ENCODE measurements at places on chromosomes 16 and 17.

DNA sequence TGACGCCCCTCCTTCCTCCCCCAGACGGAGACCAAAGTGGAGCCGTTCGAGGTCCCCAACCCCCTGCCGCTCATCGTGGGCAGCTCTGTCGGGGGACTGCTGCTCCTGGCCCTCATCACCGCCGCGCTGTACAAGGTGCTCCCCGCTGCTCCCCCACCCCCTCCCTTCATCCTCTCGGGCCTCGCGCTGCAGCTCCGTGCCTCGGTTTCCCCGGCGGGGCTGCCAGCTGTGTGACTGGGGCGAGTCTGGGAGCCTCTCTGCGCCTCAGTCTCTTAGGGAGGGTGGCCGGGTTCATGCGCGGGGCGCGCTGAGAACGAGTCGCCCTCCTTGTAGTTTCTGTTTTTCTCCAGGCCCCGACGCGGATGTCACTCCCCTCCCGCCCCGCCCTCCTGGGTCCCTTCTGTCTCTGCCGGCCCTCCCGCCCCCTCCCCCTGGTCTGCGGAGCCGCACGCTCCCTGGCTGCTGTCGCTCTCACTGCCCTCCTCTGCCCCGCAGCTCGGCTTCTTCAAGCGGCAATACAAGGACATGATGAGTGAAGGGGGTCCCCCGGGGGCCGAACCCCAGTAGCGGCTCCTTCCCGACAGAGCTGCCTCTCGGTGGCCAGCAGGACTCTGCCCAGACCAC lies 23.7 kb upstream of the ITGAX start:
- no peak overlapping the region for H3K27ac ChIP-seq
- peak overlapping the region; percentile 51 for H3K4me3 ChIP-seq
- DNase-seq: no peak
- H3K27me3 ChIP-seq: no peaks in the 10 kb centered on the region
- no peaks in the 10 kb centered on the region for H3K4me1 ChIP-seq

DNA sequence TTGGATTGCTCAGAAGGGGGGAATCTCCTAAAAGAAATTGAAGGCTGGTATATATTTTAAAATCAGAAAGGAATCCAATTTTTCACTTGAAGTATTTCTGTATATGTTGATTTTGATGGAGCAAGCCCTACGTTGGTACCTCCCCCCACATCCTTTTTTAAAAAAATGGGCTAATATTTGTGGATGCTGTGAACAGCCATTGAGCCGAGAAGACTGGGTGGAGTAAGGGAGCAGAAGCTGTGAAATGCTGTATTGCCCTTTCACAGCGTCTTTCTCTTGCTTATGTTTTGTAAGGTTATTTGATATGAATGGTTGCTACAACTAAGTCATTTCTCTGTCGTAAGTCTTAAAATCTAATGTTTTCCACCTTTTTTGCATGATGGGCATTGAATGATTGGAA lies 2.3 kb downstream of the PAFAH1B1 start:
- H3K4me3 ChIP-seq: peak overlapping the region; percentile 99
- no peaks in the 10 kb centered on the region for H3K36me3 ChIP-seq
- no peak for DNase-seq
- peaks cover 20% of the 10 kb centered on the region for H3K4me1 ChIP-seq
- H3K27me3 ChIP-seq: no peaks in the 10 kb centered on the region

DNA sequence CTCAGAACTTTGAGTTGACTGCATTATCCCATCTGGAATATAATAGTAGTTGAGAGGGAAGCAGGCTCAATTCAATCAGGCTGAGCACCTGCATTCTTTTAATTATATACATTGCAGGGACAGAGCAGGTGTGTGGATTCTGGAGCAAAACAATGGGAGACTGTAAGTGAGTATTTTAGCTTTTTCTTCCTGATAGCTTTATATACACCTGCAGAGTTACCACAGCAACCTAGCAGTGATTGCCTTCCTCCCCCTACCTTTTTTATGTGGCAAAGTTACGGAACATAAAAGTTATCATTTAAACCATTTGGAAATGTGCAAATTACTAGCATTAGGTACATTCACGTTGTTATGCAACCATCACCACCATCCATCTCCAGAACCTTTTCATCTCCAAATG lies 25.4 kb upstream of the RHOT1 start:
- no peak overlapping the region for H3K27ac ChIP-seq
- no peaks in the 10 kb centered on the region for H3K36me3 ChIP-seq
- H3K4me3 ChIP-seq: no peak overlapping the region
- H3K27me3 ChIP-seq: no peaks in the 10 kb centered on the region
- H3K4me1 ChIP-seq: no peaks in the 10 kb centered on the region

- H3K4me1 ChIP-seq: no peaks in the 10 kb centered on the region
- no peak overlapping the region for H3K27ac ChIP-seq
- no peak overlapping the region for H3K4me3 ChIP-seq
- H3K27me3 ChIP-seq: no peaks in the 10 kb centered on the region
- no peak for DNase-seq
Observed at GRCh38 chr17:41717408-41718286, 5.5 kb downstream of the GAST start.

DNA sequence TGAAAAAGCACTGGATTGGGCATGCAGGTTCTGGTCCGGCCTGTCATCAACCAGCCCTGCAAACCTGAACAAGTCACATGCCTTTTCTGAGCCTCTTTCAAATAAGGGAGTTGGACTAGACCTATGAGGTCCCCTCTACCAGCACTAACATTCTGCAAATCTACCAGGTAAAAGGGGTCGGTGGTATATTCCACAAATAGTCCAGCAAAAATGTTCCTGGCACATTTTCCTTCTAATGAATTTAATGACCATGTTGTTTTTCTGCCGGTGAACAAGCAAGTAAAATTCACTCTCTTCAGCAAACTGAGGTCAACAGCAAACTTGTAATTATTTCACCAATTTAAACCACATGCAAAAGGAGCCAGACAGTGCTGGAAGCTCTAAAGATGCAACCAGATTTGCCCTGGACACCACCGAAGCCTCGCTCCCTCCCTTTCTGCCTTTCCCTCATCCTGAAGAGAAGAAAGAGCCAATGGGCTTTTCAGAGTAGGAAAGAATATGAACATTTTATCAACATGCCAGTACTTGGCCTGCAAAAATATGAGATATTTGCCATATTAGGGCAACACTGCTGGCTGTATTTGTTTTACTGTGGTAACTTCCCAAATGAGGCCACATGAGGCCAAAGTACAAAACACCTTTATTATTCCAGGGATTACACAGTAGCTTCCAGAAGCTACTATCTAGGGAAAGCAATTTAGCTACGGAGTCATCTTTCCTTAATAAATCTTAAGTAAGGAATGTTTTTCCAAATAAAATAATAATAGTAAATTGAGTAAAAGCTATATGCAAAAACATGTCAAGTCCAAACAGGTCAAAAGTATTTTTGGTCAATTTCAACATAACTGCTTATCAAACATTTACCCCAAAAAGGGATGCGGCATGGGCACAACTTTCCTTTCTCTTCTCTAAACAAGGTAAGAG lies 45.0 kb downstream of the USP31 start:
- H3K36me3 ChIP-seq: no peaks in the 10 kb centered on the region
- DNase-seq: no peak

- no peaks in the 10 kb centered on the region for H3K27me3 ChIP-seq
- H3K4me1 ChIP-seq: no peaks in the 10 kb centered on the region
- DNase-seq: no peak
- H3K4me3 ChIP-seq: no peak overlapping the region
Observed at GRCh38 chr17:50462446-50462845, 6.2 kb downstream of the CHAD start.
